Astrocyte (in vitro differentiated cells and primary cell): ENCODE measurements at places on chromosomes 2 and 18.

GRCh38 chr2:78351208-78351607, 674.3 kb upstream of the REG3G start:
- no peak for DNase-seq

- no peak for DNase-seq
Measured at GRCh38 chr18:76052227-76052595, 442.8 kb downstream of the ZNF516 start.

DNA sequence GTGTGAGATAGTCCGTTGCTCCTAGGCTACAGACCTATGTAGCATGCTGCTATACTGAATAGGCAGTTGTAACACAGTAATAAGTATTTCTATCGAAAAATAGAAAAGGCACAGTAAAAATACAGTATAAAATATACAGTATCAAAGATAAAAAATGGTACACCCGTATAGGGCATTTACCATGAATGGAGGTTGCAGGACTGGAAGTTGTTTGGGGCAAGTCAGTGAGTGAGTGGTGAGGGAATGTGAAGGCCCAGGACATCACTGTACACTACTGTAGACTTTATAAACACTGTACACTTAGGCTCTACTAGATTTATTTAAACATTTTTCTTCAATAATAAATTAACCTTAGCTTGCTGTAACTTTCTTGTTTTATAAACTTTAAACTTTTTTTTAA, 3.5 kb downstream of the MAP3K20 start:
- no peak for DNase-seq

DNA sequence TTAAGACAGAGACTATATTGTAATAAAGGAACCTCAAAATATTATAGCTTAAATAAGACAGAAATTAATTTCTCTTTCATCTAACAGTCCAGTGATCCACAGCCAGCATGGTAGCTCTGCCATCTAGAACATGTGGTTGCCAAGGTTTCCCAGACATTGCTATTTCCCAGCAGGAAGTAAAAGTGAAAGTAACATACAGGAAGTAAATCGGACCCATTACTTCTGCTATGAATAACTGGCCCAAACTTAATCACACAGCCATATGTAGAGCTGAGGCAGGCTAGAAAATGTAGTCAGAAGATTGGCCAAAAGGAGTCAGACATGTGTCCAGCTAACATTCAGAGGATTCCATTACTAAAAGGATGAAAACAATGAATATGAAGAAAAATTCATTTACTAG, 71.0 kb downstream of the NOL4 start:
- peak; percentile 11 for DNase-seq

DNA sequence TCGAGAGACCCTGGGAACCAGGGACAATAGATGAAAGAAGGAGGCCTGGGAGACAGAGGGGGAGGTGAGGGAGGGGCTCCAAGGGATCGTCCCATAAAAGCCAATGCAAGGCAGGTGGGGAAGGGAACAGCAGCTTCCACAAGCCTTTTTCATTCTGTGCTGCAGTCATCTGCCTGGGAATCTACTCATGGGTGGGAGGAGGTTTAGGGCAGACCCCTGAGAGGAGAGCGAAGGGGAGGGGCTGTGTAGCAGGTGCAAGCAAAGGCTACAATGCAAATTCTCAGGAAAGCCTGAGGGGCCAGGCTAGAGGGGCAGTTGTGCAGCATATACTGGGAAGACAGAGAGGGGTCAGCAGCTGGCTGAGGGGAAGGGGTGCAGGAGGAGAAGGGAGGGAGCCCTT, 135.4 kb downstream of the SETBP1 start:
- DNase-seq: no peak

DNA sequence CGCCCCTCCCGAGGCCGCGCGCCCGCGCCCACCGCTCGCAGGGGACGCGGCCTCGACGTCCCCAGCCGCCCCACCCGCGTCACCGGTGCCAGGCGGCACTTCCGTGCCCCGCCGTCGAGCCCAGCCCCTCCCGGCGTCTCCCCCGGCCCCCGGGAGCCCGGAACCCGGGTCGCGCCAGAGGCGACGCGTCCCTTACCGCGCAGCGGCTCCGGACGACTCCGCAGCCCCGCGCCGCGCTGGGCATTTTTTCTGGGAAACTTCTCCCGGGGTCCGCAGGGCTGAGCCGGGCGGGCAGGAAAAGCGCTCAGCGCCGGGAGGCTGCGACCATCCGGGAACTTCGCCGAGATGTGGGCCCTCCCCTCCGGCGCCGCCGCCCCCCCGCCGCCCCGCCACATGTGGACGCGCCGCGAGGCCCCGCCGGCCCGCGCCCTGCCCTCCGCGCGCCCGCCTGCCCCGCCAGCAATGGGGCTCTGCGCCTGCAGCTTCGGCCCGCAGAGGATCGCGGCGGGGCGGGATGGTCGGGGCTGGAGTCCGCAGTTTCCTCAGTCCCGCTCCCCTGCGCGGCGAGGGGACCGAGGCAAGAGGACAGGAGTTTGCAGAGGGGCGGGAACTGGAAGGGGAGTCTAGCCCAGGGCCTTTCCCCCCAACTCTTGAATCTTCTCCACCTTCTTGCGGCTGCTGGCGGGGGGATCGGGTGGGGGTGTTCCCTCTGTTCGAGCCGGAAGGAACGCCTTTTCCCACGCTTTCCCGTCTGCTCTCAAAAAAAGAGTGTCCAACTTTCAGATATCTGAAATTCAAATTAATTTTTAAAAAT, 81.5 kb downstream of the CHRNA1 start:
- DNase-seq: no peak

DNA sequence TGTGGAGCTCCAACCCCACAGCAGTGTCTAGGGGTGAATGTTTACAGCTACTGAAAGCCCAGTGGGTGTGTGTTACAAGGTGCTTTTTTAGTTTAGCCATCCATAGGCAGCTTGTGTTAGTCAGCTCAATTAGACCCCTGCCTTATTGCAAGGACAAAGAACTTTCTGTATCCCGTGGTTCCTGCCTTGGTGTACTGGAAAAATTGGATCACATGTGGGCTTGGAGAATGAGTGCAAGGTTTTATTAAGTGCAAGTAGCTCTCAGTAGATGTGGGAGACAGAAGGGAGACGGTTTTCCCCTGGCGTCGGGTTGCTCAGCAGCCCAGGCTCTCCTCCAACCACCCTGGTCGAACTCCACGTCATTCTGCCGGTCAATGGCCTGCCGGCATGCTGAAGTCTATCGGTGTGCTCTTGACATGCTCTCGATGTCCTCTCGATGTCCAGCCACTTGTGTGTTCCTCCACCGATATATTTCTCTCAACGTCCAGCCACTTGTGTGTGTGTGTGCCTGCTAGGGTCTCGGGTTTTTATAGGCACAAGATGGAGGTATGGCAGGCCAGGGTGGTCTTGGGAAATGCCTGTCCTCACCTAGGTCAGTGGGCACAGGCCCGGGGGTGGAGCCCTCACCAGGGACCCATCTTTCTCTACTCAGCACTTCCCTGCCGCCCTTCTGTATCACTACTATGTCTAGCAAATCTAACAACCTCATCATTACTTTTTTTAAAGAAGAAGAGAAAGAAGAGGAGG, 13.8 kb downstream of the FANCL start:
- no peak for DNase-seq

DNA sequence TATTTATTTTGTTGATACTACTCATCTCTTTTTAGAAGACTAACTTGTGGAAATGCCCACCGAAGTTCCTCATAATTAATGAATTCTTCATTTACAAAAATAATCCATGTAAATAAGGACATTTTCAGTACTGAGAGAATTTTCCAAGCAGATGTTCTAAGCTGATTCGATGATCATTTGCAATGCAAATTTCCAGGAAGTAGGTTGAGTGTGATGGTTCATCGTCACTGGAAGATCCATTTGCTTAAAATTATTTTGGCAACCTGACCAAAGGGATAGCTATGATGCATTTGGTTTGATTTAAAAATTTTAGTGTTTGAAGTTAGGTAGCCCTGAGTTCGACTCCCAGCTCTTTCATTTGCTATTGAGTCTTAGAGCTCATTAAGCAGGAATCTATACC, 257.3 kb upstream of the RASGRP3 start:
- no peak for DNase-seq

DNA sequence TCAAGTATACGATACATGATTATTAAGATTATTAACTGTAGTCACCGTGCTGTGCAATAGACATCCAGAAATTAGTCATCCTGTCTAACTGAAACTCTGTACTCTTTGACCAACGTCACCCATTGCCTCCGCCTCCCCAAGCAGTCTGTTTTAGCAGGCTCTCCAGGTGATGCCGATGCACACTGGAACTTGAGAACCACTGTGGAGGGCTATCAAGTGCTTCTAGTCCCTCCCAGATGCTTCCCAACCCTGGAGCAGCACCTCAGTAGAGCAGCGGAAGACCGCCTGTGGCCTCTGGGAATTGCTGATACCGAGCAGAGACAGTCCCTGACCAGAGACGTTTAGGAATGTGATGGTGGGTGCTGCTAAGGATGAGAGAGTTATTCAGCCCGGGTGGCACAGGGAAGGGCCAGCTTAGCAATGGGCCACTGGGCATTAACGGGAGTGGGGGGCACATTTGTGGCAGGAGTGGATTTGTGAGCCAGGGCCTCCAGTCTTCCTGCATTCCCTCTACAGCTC, 50.7 kb downstream of the LIPG start:
- no peak for DNase-seq

- no peak for DNase-seq
Measured at GRCh38 chr2:39787950-39788349, 8.9 kb upstream of the THUMPD2 start.
